Right forelimb (tissue), 1 donor: ENCODE measurements at places on chromosomes 1 and 21.

- no peak for DNase-seq
These were observed 18.4 kb downstream of the SYT2 start for GRCh38 chr1:202691816-202692215.

GRCh38 chr1:186421446-186421845 is 39.5 kb downstream of the PDC start:
- no peak for DNase-seq

- no peak for DNase-seq
These were observed 7.4 kb downstream of the PEX10 start for GRCh38 chr1:2404890-2405511.

DNA sequence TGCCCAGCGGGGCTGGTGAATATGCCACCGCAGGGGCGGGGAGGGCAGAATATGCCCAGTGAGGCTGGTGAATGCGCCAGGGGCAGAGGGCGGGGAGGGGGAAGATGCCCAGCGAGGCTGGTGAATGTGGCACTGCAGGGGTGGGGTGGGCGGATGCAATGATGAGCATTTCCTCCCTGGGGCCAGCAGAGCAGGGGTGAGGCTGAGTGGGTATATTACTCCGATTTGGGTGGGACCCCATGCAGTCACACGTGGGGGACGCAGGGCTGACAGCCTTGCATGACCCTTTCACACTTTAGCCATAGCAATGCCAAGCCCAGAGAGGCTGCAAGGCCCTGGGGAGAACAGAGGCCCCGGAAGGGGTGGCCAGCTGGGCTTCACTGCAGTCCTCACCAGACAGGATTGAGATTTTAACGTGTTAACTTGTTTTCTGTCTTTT is 9.3 kb upstream of the SLX9 start:
- no peak for DNase-seq

GRCh38 chr1:170664828-170665612 is 1.1 kb downstream of the PRRX1 start:
- peak; percentile 72 for DNase-seq

- DNase-seq: no peak
These were observed 185.1 kb upstream of the CAMK1G start for GRCh38 chr1:209398313-209398991.

DNA sequence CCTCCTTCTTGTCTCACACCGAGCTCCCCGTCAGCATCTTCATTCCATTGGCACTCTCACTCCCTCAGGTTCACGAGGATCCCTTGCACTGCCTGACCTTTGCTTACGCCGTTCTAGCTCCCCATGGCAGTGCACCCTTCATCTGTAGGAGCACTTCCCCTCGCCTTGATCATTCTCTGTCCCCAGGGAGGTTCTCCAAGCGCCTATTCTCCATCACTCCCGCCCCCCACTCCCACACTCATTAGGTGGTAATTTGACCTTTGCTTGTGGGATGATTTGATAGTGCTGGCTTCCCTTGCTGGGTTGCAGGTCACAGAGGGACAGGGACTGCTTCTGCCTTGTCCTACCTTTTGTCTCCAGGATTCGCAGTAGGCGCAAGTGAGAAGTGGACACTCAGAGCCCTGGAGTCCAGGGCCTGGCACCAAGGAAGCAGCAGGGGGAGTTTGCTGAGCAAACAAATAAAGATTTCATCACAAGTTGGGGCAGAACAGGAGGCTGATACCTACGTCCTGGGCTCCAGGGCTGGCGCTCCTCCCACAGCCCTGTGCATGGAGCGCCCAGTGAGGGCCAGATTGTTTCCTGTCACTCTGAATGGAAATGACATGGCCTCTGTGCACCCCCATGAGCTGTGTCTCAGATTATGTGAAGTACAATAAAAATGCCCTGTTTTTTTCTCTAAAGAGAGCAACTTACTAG is 82.0 kb upstream of the RUNX3 start:
- no peak for DNase-seq

DNA sequence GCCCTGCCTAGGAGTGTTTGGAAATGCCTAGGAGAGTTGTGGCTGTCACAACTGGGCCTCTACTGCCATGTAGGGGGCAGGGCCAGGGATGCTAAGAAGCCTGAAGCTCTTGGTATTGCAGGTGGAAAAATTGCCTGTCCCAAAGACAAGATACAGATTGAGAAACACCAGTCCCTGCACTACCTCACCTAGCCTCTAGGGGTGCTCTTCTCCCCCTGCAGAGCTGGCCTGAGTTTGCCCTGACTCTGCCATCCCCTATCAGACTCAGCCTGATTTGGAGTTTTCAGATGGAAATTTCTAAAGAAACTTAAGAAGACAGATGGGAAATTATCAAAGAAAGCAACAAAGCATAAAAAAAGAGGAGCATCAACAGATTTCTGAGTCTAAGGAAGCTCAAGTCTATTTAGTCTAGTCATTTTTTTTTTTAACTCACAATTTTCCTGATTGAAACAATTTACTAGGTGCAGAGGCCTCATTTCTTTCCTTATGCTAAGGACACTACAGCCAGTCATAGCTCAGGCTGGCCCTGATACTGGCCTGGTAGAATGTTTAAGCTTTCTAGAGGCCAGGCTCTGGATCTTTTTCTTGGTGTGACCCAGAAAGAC is 61.4 kb upstream of the LRRN2 start:
- DNase-seq: no peak

- DNase-seq: peak; percentile 50
These were observed at the start of gene KCNA3 for GRCh38 chr1:110674337-110675059. Gene KCNA3, minus strand, starts transcription at chr1:110674940. Its CDS starts 131 bp downstream, at chr1:110674809.

DNA sequence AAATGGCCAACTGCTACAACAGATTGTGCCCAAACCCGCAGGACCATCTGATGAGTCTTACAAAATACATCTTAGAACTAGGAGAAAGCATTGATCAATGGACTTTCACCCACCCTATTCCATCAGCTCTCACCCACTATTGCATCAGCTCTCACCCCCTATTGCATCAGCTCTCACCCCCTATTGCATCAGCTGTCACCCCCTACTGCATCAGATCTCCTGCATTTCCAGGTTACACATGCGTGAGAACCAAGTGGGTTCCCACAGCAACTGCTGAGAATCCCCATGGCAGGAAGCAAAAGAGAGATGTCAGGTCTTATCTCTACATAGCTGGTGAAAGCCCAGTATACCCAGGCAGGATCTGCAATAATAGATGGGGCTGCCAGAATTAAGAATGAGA is 533.5 kb downstream of the LTN1 start:
- no peak for DNase-seq

GRCh38 chr21:33541756-33542639 is at the start of gene GART:
Gene GART, minus strand, starts transcription at chr21:33542117. Its CDS starts 2,802 bp downstream, at chr21:33539315.
- DNase-seq: peak; percentile 92

DNA sequence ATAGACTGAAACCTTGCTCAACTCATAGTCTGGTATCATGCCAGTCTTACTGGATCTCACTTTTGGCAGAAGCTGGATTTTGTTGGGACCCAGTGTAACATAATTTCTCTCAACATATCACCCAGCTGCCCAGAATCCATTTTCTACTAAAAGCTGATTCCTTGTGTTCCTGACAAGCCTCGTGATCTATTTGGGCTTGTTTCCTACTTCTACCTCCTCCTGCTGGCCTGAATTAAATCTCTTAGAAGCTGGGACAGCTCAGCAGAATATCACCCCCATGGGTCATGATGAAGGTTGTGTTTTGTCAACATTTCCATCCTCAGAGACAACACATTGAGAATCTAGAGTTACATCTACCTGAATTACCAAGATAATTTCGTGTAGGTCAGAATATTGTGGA is 7.7 kb downstream of the GOLT1A start:
- no peak for DNase-seq

- DNase-seq: no peak
These were observed 295.6 kb upstream of the RRP15 start for GRCh38 chr1:217989510-217989909.

DNA sequence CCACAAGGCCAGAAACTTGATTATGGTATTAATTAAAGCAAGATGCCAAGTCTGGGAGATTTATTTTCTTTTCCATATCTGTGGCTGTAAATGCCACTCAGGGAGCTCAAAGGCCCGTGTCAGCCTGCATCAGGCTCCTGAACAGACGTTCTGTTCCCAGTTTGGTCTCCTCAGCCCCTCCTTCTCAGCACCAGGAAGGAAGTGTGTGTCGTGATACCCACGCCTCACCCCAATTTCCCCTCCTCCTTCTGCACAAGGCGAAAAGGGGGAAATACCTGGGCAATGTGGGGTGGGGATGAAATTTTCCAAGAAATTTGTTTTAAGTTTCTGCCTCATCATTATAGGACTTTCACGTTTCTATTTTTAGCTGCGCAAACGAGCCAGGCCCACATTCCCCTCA is 112.0 kb downstream of the SYF2 start:
- DNase-seq: no peak

DNA sequence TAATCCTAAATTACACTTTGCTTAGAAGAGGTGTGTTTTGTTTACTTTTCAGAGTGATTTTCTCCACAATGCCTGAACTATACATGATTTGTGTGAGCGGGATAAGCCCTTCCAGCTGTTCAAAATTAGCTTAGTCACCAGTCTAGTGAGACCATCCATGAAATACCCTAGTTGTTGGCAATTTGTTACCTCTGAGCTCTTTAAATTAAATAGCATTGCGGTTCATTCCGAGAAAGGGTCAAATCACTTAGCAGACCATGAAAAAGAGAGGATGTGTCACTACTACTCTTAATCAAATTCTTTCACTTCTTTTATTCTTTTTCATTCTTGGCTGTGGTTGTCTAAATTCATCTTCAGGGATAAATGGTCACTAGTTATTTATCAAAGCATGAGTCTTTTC is 11.9 kb upstream of the VAV3 start:
- DNase-seq: no peak

- peak; percentile 83 for DNase-seq
These were observed 701 bp downstream of the CEP170 start for GRCh38 chr1:243254233-243254926.

GRCh38 chr1:236304682-236305081 is 22.9 kb upstream of the ERO1B start:
- no peak for DNase-seq

- DNase-seq: no peak
These were observed 10.5 kb downstream of the C1orf198 start for GRCh38 chr1:230857822-230858221.

DNA sequence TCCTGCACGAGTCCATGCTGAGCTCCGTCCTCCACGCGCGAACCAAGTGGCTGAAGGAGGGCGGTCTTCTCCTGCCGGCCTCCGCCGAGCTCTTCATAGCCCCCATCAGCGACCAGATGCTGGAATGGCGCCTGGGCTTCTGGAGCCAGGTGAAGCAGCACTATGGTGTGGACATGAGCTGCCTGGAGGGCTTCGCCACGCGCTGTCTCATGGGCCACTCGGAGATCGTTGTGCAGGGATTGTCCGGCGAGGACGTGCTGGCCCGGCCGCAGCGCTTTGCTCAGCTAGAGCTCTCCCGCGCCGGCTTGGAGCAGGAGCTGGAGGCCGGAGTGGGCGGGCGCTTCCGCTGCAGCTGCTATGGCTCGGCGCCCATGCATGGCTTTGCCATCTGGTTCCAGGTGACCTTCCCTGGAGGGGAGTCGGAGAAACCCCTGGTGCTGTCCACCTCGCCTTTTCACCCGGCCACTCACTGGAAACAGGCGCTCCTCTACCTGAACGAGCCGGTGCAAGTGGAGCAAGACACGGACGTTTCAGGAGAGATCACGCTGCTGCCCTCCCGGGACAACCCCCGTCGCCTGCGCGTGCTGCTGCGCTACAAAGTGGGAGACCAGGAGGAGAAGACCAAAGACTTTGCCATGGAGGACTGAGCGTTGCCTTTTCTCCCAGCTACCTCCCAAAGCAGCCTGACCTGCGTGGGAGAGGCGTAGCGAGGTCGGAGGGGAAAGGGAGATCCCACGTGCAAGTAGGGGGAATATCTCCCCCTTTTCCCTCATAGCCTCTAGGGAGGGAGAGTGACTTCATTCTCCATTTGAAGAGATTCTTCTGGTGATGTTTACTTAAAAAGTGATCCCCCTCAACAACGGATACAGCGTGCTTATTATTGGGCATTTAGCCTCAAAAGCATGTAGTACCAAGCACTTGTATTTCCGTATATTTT is 991 bp downstream of the PRMT6 start:
- peak; percentile 86 for DNase-seq

GRCh38 chr21:31752967-31753366 is 21.0 kb upstream of the SCAF4 start:
- DNase-seq: no peak

DNA sequence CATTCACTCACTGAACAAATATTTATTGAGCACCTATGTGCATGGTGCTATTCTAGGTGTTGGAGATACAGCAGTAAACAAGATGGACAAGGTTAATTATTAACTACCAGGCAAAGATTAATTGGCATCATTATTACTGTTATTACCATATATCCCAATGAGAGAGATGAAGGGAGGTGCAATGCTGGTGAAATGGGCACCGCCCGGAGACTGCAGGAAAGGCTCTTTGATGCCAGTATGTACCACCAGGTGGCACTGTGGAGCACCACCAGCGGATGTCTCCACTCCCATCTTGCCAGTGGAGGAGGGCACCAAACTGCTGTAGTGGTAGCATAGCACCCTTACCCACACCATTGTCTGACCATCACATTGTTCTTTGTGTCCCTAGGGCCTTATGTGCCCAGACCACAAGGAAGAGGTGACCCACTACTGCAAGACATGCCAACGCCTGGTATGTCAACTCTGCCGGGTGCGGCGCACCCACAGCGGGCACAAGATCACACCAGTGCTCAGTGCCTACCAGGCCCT is 3.0 kb downstream of the TRIM46 start:
- DNase-seq: peak; percentile 86
